ENCODE measurements at places on chromosomes 3 and 15.
A peak's percentile ranks its signal among the peaks of the same experiment; 100 is the strongest.

GRCh38 chr3:22779737-22780136 is 423.4 kb upstream of the UBE2E2 start:
- no peak for DNase-seq

- no peak for DNase-seq
Observed at GRCh38 chr3:60660026-60660425, 591.2 kb downstream of the FHIT start.

- no peak for DNase-seq
Observed at GRCh38 chr3:127817406-127817841, 4.9 kb downstream of the MGLL start.

- no peak for DNase-seq
Observed at GRCh38 chr3:51243924-51244323, 141.2 kb upstream of the MANF start.

DNA sequence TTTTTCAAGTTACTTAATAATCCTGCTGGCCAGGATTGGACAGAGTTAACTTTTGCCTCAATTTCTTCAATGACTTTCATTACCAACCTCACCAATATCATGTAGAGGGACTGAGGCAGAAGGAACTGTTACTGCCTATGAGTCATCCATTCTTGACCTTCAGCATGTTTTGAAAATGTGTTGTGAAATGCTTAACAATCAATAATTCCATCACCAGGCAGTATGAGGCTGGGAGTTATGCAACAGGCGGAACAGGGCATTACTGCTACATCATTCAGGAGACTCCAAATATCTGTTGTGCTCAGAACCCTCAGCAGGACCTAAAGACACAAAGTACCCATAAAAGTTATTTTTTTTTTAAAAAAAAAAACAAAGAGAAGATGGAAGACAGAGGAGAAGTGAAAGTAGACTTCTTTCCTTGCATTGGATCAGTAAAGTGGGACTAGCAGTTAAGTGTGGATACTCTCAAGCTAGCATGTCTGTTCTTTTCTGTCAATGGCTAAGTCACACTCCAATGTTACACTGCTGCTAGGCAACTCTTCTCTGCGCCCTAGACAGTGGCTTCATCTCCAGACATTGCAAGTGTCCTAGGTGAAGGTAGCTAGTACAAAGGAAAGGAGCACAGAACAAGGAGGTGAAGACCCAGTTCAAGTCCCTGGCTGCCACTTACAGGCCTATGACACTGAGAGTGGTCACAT is 184.9 kb upstream of the LPP start:
- no peak for DNase-seq

DNA sequence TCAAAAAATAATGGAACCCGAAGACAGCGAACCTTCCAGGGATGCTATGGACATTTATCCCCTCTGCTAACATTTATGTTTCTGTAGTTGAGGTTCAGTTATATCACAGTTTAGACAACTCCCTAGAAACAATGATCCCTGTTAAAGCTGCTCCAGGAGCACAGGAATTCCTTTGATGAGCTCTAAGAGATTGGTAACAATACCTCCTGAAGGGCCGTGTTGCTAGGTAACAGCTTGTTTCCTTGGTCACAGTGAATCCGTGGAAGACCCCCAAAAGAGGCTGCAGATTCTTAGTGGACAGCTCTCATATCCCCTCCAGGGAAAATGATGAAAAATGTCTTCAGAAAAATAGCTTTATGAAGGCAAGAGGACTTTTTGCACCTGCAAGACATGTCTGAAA is 160.2 kb downstream of the SERPINI1 start:
- DNase-seq: no peak

DNA sequence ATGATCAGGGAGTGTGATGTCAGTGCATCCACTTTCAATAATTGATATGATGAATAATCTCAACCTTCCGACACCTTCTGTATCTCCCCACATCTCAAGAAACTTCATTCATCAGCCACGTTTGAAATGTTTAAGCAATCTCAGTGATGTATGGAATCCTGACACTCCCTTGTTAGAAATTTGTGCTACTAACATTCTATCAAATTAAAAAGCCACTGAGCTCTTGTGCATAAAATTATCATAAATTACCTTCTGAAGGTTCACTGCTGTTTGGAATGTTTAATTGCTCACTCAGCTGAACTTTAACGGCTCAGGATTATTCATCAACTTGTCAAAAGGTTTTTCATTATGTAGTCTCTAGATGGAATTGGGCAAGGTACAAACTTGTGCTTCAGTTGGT is 108.4 kb upstream of the DPH6 start:
- no peak for DNase-seq

- DNase-seq: no peak
Observed at GRCh38 chr3:137259089-137259488, 301.3 kb downstream of the IL20RB start.

GRCh38 chr15:76285241-76285825 is 25.9 kb downstream of the ETFA start:
- peak; percentile 31 for DNase-seq

DNA sequence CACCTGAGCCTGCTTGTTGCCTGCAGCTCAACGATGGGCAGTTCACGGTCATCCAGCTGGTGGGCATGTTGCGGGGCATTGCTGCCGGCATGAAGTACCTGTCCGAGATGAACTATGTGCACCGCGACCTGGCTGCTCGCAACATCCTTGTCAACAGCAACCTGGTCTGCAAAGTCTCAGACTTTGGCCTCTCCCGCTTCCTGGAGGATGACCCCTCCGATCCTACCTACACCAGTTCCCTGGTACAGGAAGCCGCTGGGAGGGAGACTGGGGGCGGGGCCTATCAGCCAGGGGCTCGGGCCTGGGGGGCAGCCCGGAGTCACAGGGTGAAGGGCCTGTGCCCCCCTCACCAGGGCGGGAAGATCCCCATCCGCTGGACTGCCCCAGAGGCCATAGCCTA is 18.8 kb downstream of the EPHB3 start:
- DNase-seq: no peak

GRCh38 chr15:68211656-68212320 is 6.7 kb upstream of the CALML4 start:
- no peak for DNase-seq

DNA sequence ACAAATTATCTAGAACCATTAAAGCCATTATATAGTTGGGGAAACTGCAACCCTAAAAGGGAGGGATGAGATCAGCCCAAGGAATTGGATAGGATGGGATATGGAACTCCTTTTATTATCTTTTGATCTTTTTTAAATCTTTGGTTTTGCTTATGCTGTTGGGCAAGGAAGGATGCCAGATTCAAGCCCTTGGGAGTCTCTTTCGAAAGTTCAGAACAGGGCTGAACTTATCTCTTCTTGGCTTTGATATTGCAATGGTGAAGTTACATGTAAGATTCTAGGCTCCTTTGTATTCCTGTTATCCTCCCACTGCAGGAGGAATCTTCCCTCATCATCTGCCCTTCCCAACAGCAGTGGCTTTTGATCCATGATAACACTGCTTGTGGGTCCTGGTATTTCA is 10.0 kb upstream of the SLC22A13 start:
- no peak for DNase-seq

Measured in hematopoietic multipotent progenitor cell treated with erythropoietin and hydrocortisone succinate and interleukin-3 and kit ligand, for 15 days (in vitro differentiated cells).